ENCODE measurements at places on chromosomes 3 and 15.
A peak's percentile ranks its signal among the peaks of the same experiment; 100 is the strongest.

GRCh38 chr15:37581866-37582532, 352.4 kb upstream of the TMCO5A start:
- DNase-seq = no peak

DNA sequence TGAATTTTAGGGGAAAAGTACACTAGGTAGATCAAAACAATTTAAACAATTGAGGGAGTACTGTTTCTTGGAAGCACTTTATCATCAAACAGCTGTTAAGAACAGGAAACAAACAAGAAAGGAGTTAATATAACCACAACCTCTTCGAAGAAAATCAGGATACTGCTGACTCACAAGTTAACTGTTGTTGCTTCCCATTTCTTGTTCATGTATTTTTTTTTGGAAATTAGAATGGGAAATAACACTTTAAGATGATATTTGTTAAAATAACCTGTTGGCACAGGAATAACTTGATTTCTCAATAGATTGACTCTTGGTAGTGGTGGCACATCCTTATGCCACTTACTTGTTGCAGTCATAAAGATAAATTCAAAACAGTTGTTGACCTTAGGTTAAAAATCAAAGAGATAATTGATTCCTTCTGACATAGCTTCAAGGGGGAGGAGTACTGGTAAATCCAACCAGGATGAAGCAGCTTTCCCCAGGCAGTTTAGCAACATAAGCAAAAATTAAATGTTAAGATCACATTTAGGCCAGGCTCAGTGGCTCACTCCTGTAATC, 3.3 kb downstream of the BNIP2 start:
- DNase-seq = no peak

- no peak for DNase-seq
Observed at GRCh38 chr3:152539191-152539764, 270.5 kb downstream of the MBNL1 start.

- DNase-seq = no peak
Observed at GRCh38 chr3:65665915-65666314, 372.8 kb downstream of the MAGI1 start.

GRCh38 chr3:81612768-81613167, 148.7 kb downstream of the GBE1 start:
- DNase-seq = no peak

DNA sequence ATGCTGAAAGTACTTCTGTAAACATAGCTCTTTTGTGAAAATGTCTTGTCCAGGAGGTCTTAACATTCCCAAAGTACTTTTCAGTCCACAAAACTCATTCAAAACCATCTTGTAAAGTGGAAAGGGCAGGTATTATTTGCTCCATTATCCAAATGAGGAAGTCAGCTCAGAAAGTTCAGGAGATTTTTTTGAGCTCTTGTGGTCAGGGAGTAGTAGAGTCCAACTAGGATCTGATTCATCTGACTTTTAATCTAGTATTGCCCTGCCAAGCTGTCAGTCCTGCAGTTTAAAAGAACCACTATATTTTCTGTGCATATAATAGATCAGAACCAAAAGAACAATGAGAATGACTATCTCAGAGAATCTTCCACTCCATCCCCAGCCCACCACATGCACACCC, 83.5 kb downstream of the FOXB1 start:
- DNase-seq = no peak

DNA sequence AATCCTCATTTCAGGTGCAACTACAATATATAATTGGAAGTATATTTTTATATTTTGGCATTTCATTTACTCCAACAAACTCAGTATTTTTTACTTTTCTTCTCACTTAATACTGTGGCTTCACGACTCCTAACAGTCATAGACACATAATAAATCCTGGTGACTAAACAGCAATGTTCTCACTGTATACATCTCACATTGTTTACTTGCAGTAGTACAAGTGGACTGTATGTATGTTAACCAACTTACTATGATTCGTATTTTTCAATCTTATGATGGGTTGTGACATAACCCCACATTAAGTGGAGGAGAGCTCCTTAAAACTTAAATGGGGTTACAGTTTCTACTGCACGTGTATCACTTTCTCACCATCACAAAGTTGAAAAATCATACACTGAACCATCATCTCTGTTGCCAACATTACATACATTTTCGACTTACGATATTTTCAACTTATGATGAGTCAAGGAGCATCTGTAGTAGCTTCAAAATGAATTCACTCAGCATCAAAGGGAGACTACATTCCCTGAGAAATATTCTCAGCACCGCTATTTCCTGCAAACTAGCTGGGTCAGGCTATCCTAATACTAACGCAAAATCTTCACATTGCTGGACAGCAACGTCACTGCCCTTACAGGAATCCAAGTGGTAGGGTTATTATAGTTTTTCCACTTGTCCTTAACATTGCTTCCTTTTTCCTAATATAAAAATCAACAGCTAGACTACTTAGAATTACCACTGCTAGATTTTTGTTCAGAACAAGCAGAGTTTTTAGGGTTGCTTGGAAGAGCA, 7.3 kb downstream of the ADAM10 start:
- no peak for DNase-seq

DNA sequence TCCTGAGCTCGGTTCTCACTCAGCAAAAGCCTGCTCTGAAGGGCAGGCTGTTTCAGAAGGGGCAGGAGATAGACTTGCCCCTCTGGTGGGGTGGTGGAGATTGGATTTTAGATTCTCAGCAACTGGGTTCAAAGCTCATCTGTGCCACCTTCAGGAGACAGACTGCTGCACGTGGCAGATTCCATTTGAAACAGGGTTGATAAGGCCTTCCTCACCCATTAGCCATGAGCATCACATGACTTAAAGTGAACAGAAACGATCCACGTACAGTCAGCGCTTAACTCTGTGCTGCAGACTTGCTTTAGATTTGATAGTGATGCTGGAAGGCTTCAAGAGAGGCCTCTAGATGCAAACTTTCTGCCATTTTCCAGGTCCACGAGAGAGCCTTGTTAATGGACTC, 35.0 kb upstream of the MGLL start:
- DNase-seq = no peak

DNA sequence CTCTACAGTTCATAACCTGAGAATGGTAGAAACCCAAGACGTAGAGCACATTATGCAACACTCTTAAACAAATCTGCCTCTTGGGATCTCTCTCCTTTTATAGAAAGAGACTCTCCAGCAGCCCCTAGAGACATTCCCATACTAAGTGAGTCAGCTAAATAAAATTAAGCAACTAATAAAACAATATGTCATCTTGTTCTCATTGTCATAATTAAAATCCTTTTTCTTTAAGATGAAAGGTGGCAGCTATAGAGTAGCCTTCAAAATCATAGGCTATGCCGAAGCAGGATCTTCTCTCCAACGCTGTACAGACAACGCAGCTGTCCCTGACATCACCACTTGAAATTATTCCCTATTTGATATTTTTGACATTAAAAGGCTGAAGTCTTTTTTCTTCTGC, 790.0 kb downstream of the FHIT start:
- DNase-seq = no peak

- DNase-seq = no peak
Observed at GRCh38 chr3:32200490-32200889, 38.0 kb upstream of the CMTM8 start.

DNA sequence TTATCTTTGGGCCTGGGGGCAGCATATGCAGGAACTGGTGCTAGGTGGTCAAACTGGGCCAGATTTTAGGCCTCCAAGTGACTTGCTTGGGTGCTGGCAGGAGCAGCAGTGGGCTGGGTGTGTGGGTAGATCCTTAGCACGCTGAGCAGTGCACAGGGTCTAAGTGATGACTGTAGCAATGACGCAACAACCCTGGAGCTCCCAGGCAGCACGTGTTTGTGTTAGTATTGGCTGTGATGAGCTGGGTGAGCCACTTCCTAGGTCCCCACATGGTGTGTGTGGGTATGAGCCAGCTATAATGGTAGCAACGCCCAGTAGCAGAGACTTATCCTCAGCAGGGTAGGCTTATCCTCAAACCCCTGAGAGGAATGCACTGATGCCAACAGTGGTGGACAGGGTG, 570.6 kb upstream of the ROBO1 start:
- no peak for DNase-seq

DNA sequence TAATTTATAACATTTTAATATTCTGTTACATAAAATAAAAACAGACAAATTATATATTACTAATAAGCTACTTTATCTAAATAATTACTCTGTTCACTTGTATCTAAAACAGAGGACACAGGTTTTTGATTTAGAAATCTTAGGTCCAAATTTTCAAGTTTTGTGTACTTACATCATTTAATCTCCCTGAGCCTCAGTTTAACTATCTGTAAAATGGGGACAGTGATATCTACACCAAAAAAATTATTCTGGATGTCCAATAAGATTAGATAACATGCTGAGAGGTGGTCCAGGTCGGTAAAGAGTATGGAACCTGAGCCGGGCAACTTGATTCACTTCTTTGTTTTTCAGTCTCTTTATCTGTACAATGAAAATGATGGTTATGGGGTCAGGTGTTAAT, 263.8 kb upstream of the CDIN1 start:
- DNase-seq = no peak

GRCh38 chr3:82067420-82067819, 306.0 kb upstream of the GBE1 start:
- DNase-seq = no peak

DNA sequence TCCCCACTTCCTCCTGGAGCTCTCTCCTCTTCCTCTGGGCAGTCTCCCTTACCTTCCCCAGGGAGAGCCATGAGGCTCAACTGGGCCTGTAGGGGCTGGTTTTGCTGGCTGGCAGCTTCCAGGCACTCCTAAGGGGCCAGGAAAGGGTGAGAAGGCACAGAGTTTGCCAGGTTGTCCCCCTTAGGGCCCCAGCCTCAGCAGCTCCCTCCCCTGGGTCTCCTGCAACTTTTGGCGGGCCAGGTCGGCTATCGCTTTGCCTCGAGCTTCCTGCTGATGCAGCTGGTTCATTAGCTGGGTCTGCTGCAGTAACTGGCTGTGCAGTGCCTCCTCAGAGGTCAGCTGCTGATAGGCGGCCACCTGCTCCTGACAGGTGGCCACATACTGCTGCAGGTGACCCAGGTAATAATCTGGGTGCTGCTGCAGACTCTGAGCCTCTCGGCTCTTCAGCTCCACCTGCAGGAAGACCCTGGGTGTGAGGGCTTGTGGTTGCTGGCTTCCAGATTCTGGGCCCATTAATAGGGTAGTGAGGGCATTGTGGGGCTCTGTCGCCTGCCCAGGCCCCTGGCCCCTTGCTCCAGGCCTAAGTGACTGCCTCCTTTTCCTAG, 29.7 kb upstream of the OR4F6 start:
- DNase-seq = peak; percentile 20

DNA sequence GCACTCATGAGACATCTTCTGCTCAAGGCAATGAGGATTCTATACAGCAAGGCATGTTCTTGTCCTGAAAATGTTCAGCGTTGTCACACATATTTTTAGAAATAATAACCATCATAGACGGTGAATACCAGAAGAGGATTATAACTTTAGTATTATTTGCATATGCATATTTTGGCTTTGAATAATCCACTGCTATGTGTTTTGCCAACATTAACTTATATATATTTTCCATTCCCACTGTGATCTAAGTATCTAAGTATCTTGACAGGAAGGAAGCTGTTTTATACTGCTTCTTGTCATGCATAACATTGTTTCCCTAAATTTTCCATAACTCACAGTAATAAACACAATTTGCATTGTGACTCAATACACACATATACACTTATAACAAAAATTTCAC, 509.5 kb downstream of the TBL1XR1 start:
- DNase-seq = no peak

- no peak for DNase-seq
Observed at GRCh38 chr3:101807888-101808287, 28.9 kb downstream of the NXPE3 start.

- DNase-seq = no peak
Observed at GRCh38 chr15:62369454-62369853, 204.4 kb upstream of the C2CD4B start.

DNA sequence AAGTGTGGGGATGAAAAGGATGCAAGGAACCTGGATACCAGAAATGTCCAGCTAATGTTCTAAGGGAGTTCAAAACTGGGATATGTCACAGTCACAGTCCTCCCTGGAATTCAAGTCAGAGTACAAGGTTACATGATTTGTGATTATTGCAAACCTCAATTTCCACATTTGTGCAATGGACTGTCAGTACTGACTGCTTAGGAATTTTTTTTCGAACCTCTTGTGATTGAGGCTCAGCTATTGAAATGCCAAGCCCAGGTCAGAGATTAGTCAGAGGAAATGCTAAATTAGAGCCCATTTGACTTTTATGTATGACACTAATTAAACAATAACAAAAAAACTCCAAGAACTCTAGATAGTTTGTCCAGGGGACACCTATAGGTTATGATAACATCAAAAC, 210.2 kb downstream of the THSD4 start:
- no peak for DNase-seq

DNA sequence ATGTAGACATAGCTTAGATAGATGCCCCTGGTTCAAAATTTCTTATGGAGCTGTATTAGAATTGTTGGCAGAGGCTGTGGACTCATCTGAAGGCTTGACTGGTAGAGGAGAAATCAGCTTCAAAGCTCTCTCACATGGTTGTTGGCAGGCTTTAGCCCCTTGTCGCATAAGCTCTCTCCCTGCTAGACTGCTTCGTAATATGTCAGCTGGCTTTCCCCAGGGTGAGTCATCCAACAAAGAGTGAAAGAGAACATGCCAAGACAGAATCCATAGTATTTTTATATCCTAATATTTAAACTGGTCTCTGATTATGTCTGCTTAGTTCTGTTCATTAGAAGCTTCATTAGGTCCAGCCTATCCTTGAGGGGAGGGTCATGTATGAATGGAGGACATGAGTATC, 427.4 kb upstream of the NAALADL2 start:
- DNase-seq = no peak

DNA sequence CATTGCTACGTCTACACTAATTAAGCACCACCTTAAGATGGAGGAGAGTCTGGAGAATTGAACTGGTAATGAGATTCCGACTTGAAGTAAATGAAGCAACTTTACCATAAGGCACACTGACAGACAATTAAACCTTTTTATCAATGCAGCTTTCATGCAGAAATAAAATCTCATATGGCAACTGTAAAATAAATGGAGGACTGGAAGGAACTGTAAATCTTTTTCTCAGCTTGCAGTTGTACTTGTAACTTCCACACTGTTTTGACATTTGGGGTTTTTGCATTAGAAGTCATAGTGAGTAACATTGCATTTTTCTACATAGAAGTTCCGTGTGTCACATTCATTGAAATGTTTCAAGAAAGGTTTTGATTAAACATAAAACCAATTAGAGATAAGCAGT, 705.3 kb downstream of the NLGN1 start:
- DNase-seq = no peak

- DNase-seq = no peak
Observed at GRCh38 chr3:14439501-14440167, 37.2 kb downstream of the SLC6A6 start.

GRCh38 chr15:96320703-96321638, 9.5 kb upstream of the NR2F2 start:
- peak; percentile 60 for DNase-seq

- no peak for DNase-seq
Observed at GRCh38 chr3:139519998-139520737, 19.4 kb downstream of the RBP1 start.

GRCh38 chr3:11379238-11379823, 107.1 kb downstream of the ATG7 start:
- DNase-seq = peak; percentile 47
